ENCODE measurements at places on chromosomes 4 and X. TPM values are rescaled to one million over a fixed set of nuclear protein-coding genes. Genes with fewer than 3 reads are reported as not detected.

The GAR1 gene
- total RNA-seq = 24.1 TPM

The AKAP14 gene
- total RNA-seq = not detected

The AIFM1 gene
- 43.4 TPM for total RNA-seq

The DDIT4L gene
- total RNA-seq = not detected

The SPACA5 gene
- total RNA-seq = not detected

The OTC gene
- not detected for total RNA-seq

The SLC4A4 gene
- 5.3 TPM for total RNA-seq

The AR gene
- not detected for total RNA-seq

GRCh38 chr4:94329933-94330332, 12.7 kb downstream of the HPGDS start:
- no peak for DNase-seq

DNA sequence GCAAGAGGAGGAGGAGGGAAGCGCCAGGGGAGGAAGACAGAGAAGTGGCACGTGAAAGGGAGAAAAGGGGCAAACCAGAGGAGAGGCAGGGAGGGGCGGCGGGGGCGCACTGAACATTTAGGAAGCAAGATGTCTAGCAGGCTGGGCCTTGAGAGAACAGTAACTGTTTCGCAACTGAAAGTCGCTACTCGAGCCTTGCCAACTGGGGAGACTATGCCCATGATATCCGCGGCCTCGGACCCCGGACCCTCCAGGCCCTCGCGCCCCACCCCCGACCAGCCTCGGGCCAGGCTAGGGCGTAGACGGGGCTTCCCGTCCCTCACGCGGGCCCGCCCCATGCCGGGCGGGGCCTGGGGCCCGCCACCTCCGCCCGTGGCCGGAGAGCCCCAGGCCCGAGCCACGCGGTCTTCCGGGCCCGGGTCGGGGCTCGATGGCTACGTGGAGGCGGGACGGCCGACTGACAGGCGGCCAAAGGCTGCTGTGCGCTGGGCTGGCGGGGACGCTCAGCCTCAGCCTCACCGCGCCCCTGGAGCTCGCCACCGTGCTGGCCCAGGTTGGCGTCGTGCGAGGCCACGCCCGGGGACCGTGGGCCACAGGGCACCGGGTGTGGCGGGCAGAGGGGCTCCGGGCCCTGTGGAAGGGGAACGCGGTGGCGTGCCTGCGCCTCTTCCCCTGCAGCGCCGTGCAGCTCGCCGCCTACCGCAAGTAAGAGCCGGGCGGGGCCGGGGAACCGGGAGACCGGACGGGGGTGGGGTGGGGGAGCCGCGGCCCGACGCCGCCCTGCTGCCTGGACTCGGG, at the start of gene SLC25A43:
SLC25A43 (plus strand) TSS at position 363 of the 798 bp plus-strand sequence; CDS start at position 431, 68 bp downstream.
- peak; percentile 28 for DNase-seq

DNA sequence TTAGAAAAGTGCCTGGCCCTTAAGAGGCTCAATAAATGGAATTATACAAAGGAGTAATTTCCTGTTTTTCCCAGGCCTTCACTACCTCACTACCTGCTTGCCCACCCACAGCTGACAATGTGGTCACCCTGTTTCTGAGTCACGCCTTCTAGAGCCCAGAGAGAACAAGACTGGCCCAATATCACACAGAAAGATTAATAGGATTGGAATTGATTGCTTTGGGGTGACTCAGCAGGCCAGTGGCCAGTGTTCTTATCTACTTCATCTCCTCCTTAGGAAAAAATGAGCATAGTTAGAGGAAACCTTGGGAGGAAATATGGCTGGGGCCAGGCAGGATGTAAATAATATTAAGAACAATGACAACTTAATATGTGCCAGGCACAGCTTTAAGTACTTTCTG, 4.5 kb upstream of the FGF16 start:
- DNase-seq = no peak

DNA sequence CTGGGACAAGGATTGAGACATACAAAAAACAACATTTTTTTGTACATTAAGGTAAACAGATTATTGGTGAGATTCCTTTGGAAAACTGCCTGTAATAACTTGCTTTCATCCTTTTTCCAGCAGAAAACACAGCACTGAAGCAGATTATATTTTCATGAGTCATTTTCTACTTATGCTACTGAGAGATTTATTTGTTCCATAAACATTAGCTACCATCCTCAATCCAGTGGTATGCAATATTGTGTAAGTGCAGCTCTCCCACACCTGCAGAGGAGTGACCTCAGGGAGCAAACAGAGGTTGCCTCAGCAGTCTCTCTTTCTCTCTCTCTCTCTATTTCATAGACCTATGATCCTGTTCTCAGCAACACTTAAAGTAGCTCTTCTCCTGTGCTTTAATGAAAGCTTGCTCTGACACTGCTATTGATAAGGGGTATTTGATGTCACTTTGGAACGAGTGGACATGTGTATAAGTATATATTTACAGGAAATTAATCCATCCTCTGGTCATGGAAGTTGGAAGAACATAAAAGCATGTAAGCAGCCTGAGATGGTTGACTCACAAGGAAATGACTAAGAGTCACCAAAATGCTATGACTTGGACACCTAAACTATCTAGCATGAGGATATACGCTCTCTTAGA, 163.7 kb upstream of the SPANXC start:
- no peak for DNase-seq

DNA sequence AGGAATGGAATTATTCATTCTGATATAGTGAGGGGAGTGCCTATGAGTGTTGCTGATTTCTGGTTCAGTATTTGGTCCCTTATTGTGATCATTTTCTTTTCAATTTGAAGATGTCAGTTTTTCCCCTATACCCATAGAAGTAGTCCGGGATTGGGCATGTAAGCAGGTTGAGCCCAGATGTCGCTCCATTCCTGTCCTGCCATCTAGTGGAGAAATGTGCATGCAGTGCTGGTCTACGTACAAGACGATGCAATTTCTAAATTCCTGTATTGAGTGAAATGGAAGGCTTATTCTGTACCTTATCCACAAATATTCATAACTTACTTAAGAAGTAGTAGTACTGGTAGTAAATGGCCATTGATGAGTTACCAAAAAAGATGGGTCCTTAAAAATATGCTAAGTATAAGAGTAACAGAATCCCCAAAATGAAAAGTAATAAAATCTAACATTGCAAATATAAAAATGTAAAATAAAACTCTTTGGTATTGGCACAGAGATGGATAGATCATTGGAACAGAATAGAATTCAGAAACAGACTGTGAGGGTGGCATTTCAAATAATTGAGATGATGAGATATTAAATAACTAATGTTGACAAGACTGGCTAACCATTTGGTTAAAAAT, 60.9 kb downstream of the UGT8 start:
- DNase-seq = peak; percentile 44

- DNase-seq = no peak
Measured at GRCh38 chr4:164846566-164846965, 30.4 kb upstream of the APELA start.

DNA sequence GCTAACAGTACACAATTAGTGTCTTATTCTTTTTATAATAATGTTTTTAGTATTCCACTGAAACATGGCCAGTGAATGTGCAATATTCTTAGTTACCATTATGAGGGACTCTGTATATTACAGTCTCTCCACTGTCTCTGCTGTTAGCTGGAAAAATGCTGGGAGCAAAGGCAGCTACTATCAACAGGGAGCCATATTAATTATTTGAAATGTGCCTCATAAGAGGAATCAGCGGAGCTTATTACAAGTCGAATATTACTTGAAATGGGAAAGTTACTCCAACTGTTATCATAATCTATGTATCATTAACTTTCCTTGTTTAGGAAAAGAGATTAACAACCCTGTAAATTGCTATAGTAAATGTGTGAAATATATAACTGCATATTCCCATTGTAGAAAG, 612.0 kb downstream of the ADGRL3 start:
- no peak for DNase-seq

GRCh38 chrX:136538811-136539210, 6.8 kb downstream of the VGLL1 start:
- DNase-seq = no peak

DNA sequence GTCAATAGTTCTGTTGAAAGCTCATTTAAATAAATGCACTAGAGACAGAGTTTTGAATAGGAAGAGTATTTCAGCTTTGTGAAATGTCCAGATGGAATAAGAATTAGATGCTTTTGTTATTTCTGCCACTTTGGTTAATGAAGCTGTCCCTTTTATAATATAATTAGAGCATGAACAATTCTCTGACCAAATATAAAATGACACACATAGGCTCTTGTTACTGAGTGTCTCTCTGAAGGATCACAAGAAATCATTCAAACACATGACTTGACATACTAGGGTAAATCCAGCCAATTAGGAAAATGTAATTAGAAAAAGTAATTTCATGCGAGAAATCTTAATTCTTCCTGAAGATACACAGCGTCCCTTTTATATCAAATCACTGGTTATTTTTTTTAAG, 68.4 kb upstream of the DDIT4L start:
- no peak for DNase-seq

GRCh38 chr4:159077702-159078495, 25.0 kb upstream of the RAPGEF2 start:
- DNase-seq = no peak

GRCh38 chr4:140743194-140743931, 12.8 kb downstream of the TBC1D9 start:
- DNase-seq = no peak

- DNase-seq = no peak
Measured at GRCh38 chr4:177204126-177204525, 105.5 kb upstream of the NEIL3 start.

GRCh38 chrX:133983974-133984845, 1.2 kb downstream of the GPC3 start:
- DNase-seq = no peak

GRCh38 chrX:37818031-37818430, 29.3 kb downstream of the DYNLT3 start:
- no peak for DNase-seq

- no peak for DNase-seq
Measured at GRCh38 chr4:5654791-5655190, 53.6 kb downstream of the EVC2 start.

DNA sequence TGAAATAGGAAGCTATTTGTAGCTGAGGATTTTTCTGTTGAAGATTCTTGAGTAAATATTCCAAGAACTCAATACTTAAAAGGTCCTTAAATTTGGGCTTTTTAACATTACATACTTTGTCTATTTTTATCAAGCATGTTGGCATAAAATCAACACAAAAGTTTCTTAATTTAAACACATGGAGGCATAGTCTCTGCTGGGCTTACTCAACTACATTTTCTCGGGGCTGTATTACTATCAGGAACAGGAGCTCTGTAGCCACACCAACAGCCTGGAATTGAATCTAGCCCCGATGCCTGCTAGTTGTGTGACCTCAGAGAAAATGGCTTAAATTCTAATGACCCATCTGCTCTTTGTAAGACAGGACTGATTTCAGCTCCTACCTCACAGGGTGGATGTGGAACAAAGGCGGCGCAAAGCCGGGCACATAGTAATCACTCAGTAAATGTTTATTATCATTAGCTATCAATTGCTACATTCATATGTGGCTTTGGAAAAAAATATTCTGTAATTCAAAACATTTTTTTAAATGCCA, 207.0 kb downstream of the NSUN7 start:
- DNase-seq = no peak

- DNase-seq = peak; percentile 48
Measured at GRCh38 chrX:40573763-40574162, 7.0 kb upstream of the ATP6AP2 start.

DNA sequence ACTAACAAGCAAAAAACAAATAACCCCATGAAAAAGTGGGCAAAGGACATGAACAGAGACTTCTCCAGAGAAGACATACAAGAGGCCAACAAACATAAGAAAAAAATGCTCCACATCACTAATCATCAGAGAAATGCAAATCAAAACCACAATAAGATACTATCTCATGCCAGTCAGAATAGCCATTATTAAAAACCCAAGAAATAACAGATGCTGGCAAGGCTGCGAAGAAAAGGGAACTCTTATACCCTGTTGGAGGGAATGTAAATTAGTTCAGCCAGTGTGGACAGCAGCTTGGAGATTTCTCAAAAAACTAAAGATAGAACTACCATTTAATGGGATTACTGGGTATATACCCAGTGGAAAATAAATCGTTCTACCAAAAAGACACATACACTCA, 79.6 kb downstream of the MAPK10 start:
- DNase-seq = no peak

- DNase-seq = no peak
Measured at GRCh38 chr4:11286533-11286932, 142.2 kb downstream of the HS3ST1 start.

GRCh38 chrX:134847133-134847532, 143.7 kb upstream of the SMIM10 start:
- DNase-seq = no peak

- no peak for DNase-seq
Measured at GRCh38 chrX:39450234-39450977, 647.4 kb downstream of the BCOR start.

DNA sequence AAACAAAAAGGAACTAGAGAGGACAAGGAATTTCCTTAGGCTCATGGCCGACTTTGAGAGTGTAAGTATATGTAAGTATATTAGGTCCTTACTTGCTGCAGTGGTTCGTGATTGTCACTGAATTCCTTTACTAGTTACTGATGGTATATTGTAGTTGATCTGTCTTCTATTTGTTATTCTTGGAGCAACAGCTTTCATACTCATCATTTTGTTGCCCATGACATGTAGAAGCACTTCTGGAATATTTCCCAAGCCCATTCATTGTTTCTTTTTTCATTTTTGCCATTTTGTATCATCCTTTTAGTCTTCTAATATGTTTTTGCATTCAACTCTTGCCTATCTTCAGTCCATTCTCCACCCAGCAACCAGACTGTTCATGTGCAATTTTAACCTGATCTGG, 170.0 kb downstream of the ARHGAP10 start:
- DNase-seq = no peak
